ENCODE measurements at places on chromosomes 3 and 15.

GRCh38 chr3:124007186-124007585 is 15.3 kb upstream of the ROPN1 start:
- DNase-seq, result no peak

GRCh38 chr3:61605589-61606175 is 44.3 kb downstream of the PTPRG start:
- no peak for DNase-seq

GRCh38 chr3:165197481-165197800 is 1.3 kb upstream of the SLITRK3 start:
- no peak for DNase-seq

GRCh38 chr3:141093971-141094684 is 43.0 kb downstream of the SPSB4 start:
- DNase-seq, result no peak

DNA sequence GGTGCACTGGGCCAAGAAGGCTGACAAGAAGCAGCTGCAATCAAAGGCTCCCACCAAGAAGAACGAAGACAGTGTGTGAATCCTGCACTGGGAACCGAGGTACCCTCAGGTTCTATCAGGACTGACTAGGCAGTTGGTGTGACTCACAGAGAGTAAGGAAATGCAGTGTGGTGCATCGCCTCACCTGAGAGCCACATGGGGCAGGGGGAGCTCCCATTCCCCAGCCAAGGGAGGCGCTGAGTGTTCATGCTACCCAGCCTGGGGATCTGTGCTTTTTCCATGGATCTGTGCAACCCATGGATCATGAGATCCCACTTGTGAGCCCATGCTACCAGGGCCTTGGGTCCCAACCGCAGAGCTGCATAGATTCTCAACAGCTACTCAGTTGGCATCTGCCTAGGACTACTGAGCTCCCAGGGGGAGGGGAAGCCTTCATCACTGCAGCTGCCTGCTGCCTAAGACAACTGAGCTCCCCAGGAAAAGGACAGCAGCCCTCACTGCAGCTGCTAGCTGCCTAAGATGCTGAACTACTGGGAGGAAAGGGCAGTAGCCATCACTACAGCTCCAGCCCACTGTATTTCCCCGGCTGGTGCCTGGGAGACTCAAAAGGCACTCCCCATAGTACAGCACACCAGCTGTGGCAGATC is 6.9 kb upstream of the PLSCR2 start:
- DNase-seq, result no peak

GRCh38 chr15:67762610-67763368 is 62.5 kb upstream of the SKOR1 start:
- peak; percentile 7 for DNase-seq

GRCh38 chr15:86139828-86140227 is 60.2 kb downstream of the AGBL1 start:
- DNase-seq, result no peak

- no peak for DNase-seq
These were observed 43.2 kb downstream of the TMEM39A start for GRCh38 chr3:119420196-119420595.

DNA sequence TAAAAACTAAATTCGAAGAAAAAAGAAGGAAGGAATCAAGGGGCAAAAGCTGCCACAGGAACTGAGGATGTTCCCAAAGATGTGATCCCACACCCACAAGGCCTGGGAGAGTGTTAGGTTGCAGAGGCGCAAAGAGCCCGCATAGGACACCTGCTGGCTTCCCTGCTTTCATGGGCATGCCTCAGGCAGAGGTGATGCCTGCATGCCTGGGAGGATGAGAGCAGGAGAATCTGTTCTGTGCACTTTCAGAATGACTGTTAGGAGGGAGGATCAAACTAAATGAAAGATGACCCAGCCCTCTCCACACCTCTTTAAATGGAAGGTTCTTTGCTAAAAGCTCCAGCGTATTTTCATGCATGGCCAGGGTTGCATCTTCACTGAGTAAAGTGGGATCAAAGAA is 162.4 kb downstream of the PLCL2 start:
- DNase-seq, result no peak

DNA sequence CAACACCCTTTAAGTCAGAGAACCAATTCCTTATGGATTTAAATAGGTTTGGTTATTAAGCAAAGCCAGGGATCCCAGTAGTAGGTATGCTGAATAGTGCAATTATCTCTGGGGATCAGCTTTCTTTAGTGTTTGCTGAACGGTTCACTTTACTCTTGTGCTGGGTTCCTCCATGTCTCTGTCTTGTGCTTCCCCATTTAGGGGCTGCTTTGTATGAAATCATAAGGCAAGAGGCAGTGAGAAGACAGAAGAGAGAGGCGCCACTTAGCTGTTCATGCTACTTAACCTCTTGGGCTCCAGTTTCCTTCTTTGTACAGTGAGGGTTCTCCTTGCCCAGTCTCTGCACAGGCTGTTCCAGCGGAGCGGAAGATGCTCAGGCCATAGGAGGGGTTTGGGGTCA is 3.5 kb downstream of the ST6GAL1 start:
- no peak for DNase-seq

DNA sequence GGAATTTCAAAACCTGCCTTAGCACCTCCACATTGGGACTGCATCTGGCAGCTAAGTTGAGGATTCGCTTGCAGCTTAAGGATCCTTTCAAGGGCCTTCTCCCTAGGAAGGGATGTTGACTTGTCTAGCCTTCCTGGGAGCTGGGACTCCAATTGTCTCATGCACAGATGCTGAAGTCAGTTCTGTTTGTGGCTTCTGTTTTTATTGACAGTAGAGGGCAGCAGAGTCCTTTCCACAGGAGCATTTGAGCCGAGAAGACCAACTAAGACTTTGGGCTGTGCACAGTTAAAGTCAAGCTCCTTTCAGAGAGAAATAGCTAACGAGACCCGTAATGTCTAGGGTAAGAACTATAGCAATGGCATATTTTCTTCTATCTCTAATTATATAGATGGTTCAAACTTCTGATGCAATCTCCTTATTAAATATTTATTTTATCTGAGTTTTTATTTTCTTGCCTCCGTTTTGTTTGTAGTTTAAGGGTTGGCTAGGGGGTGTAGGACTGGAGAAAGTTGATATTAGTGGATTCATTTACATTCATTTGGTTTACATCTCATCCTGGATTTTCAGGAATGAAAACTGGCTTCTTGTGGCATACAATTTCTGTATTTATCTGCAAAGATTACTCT is 59.7 kb upstream of the KBTBD8 start:
- no peak for DNase-seq

DNA sequence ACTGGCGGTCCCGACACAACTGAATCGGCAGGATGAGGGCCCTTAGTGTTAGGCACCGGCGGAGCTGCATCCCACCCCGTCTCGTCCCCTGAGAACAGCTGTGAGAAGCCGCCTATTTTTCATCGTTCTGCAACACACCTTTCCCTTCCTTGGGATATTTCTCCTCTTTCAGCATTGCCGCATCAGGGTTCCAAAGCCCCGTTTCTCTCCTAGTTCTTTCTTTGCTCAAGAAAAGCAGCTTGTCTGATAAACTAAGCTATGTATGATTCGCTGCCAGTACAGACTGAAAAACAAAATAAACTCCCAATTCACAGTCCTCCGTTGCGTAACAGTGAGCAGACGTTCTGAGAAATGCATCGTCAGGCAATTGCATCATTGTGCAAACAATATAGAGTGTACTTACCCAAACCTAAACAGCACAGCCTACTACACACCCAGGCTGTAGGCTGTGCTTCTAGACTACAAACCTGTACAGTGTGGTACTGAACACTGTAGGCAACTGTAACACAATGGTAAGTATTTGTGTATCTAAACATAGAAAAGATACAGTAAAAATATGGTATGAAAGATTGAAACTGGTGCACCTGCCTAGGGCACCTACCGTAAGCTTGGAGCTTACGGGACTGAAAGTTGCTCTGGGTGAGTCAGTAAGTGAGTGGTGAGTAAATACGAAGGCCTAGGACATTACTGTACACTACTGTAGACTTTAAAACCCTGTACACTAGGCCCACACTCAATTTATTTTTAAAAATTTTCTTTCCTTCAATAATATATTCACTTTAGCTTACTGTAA is 8.9 kb upstream of the ADAMTS17 start:
- DNase-seq, result no peak

GRCh38 chr15:98342911-98343310 is 305.4 kb upstream of the IGF1R start:
- no peak for DNase-seq

GRCh38 chr3:103685939-103686338 is 1251.1 kb downstream of the ZPLD1 start:
- DNase-seq, result no peak

- no peak for DNase-seq
These were observed 708 bp downstream of the SEC22A start for GRCh38 chr3:123202451-123202850.

DNA sequence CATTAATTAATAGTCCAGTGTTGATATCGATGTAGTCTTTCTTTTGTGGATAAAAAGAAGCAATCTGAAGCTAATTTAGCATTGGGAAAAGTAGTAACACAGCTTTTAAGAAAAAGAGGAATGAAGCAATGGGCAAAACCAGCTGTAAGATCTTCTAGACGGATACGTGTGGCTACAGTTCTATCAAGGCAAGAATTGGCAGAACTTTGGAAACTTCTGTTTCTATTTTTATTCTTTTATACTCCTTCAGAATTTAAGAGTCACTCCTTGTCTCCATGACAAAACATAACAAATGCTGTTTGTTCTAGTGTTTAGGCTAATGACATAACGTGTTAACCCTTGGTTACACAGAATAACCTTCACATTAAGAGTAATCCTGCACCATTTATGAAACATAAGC is 289.2 kb downstream of the ROBO2 start:
- DNase-seq, result no peak

DNA sequence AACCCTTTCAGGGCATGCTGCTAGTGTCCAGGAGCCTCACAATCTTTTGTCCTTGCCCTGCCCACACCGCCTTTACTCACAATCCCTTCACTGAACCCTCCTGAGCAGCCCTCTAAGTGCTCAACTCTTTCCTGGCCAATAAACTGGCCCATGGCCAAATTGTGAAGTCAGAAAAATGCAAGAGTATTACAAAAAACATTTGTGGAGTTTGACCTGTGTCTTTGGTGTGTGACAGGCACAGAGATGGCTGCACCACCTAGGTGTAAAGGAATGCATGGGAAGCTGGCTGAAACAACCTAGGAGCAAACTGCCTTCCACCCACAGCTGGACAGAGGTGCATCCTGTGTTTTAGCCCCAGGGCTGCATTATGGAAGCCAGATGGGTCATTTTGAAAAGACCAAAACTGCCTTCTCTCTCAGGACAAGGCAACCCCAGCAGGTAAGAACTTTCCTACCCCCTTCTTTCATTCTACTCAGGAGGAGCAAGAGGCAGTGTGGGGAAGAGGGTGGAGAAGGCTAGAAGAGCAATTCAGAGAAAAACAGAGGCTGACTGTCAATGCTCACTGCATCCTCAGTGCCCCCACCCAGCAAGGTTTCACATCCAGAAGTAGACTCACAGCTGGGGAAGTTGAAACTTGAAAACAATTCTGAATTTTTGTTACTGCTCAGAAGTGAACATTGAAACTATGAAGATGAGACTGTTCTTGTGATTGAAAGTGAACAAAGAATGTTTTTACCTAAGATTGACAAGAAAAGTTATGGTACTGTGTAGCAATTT is 78.6 kb downstream of the TRIM42 start:
- no peak for DNase-seq

GRCh38 chr15:39174332-39174731 is 406.5 kb upstream of the THBS1 start:
- DNase-seq, result no peak

DNA sequence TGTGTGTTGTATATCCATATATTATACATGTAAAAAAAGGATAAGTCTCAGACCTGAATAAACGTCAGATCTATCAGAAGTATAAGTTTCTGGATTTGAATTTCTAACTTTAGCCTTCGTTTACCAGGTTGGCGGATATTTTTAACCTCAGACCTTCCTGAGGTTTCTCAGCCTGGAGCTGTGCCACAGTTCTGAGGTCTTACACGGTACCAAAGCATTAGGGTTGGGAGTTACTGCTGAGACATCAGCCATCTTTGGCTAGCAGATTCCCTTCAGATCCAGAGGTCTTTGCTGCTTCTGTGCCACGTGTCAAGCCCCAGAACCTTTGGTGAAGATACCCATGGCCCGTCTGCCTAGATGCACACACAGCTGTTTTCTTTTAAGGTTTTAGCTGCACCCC is 84.7 kb downstream of the PPP2R3A start:
- no peak for DNase-seq

GRCh38 chr15:39099524-39099923 is 481.4 kb upstream of the THBS1 start:
- DNase-seq, result no peak

DNA sequence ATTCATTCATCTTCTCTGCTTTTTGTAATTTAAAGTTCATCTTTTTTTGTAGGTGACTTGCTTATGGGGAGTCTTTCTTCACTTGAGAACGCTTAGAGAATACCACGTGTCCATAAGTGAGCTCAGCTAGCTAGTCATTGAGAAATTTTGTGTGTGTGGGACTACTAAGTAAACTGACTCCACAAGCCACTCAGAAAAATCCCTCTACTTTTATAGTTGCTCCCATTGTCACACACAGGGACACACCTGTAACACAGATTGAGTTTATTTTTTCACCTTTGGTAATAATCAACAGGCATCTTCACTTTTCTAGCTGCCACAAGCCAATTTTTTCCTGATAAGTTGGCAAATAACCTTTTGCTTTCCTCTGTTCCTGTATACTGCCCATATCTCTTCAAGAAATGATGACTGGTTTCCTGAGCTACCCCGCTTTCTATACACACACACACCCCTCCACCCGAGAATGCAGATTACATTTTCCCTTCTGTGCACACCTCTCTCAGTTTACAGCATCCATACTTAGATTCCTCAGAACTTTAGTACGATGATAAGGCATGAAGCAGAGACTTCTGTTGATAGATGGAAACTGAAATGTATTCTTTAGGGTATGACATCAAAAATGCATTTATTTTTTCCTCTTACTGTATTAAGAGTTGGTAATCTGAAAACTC is 4.6 kb downstream of the TSC22D2 start:
- DNase-seq, result no peak

GRCh38 chr3:1269808-1270207 is 177.0 kb downstream of the CNTN6 start:
- no peak for DNase-seq

DNA sequence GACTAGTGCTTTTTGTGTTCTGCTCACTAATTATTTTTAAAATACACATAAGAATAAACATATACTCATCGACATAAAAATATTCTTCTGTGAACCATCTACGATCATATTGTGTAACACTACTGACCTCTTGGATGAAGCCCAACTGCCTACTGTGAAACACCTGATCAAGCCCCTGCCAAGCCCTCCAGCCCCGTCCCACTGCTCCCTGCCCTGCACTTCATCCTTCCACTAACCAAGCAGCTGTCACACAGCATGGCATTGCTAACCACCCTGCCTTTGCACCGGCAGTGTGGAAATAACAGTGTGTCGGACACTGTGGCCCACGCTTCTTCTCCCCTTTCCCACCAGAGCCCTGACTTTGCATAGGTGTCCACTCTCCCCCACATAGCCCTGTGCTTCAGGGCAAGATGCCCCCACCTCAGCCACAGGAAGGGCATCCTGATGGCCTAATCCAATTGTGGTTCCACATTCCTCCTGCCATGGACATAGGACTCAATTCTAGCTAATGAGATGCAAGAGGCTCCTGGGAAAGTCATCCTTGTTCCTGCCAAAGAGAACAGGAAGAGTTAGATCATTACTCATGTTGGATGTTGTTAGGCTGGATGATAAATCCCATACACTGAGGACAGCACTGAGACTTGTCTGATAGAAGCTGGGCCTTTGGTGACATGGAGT is 35.0 kb upstream of the ARID3B start:
- DNase-seq, result no peak

- no peak for DNase-seq
These were observed 572.1 kb downstream of the FGF12 start for GRCh38 chr3:192155194-192155593.

- DNase-seq, result no peak
These were observed 360.2 kb upstream of the ROPN1 start for GRCh38 chr3:124352149-124352539.

- DNase-seq, result no peak
These were observed 38.1 kb downstream of the C3orf70 start for GRCh38 chr3:185114756-185115155.
